ENCODE measurements at places on chromosomes 3 and 15.

- no peak for DNase-seq
Measured at GRCh38 chr15:78194568-78194925, 39.8 kb downstream of the ACSBG1 start.

GRCh38 chr3:45832699-45833098, 9.2 kb downstream of the LZTFL1 start:
- no peak for DNase-seq

DNA sequence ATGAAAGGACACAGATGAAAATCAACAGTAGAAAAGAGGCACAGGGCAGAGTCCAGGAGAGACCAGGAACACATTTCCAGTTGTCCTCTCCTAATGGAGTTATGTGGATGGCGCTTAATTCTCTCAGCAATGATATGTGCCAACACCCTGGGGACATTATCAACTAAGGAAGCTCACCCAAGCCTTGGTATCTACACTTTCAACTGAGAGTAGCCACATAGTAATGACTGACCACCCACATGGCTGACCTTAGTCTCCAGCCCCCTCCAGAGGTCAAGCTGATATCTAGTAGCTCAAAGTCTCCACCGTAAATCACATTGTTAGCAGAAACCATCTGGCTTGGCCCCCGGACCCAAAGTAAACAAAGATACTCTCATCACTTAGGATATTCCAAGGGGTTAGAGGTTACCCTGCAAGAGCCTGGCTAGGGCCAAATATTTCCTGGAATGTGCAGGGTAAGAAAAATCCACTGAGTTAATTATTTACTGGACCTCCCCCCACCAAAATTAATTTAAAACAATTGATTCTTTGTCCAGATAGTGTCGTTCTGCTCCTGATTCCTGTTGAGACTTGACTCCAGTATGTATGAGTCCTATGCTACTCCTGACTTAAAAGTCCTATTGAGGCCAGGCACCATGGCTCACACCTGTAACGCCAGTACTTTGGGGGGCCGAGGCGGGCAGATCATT, 24.8 kb downstream of the GABRR3 start:
- no peak for DNase-seq

- no peak for DNase-seq
Measured at GRCh38 chr15:39364721-39365120, 216.2 kb upstream of the THBS1 start.

GRCh38 chr15:65816441-65816840, 24.3 kb upstream of the DENND4A start:
- no peak for DNase-seq

DNA sequence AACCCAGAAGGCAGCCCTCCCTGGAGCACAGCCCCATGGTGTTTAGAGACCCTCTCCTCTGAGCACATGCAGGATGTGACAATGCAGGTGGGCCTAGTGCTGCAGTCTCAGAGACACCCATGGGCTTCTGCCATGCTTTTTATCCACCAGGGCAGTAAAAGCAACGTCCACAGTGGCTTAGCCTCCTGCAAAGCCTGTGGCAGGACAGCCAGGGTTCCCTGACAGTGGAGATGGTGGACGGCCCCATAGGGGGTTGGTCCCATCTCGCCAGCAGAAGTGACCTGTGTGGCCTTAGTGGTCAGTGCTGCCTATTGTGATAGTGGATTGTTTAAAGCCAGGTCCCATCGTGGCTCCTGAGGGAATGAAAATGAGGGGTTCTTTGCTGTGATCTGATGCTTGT, 46.6 kb downstream of the APBA2 start:
- DNase-seq: no peak

- no peak for DNase-seq
Measured at GRCh38 chr3:187072511-187072910, 66.8 kb downstream of the RPL39L start.

DNA sequence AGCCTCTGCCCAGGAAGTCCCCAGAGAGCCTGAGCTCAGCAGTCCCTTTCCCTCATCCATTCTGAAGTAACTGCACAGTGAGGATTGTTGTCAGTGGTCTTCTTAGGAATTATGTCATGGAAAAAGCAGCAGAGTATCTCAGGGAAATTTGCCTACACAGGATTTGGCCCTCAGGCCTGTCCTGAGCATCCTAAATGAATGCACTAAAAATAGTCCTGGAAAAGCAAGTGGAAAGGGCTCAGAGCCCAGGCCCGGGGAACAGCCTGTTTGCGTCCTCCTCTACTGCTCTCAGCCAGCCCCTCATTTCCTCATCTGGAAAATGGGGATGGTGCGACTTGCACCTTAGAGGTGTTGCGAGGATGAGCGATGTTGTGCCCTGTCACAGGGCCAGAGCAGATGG, 21.6 kb downstream of the LYSMD4 start:
- DNase-seq: no peak

GRCh38 chr3:158847452-158847821, 45.6 kb downstream of the MFSD1 start:
- DNase-seq: no peak

DNA sequence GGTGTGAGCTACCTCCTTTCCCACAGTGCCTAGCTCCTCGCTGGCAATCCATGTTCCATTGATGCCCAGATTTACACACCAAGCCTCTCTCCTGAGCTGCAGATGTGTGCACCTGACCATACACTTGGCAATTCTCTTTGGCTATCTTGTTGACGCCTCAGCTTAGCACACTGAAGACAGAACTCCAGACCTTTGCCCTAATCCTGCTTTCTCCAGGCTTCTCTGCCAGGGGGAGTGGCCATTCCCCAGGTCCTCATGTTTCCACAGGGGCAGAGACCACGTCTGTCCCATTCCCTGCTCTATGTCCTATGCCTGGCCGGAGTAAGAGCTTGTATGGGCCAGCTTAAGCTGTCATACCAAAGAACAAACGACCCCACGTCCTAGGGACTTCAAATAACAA, 30.2 kb upstream of the ALDH1L1 start:
- no peak for DNase-seq

DNA sequence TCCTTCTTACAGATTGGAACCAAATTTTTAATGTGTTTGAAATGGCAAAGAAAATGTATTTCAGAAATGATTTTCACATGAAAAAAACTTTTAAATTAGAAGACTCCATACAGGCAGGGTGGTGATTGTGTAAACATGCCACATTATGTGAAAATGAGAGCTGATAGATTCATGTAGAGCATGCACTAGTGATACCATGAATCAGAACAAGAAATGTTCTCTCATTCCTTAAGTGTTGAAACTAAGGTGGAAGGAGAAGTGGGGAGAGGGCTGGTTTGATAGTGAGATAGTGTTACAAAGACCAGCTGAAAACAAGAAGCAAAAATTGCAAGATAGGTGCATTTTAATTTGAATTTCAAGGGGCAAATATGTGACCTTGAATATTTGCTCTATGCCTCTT, 100.3 kb downstream of the CCNL1 start:
- DNase-seq: no peak

- DNase-seq: no peak
Measured at GRCh38 chr3:66989860-66990696, 8.0 kb upstream of the KBTBD8 start.

- no peak for DNase-seq
Measured at GRCh38 chr15:91849749-91850161, 3.8 kb upstream of the SLCO3A1 start.

GRCh38 chr3:167895178-167895577, 159.7 kb downstream of the SERPINI1 start:
- DNase-seq: no peak

DNA sequence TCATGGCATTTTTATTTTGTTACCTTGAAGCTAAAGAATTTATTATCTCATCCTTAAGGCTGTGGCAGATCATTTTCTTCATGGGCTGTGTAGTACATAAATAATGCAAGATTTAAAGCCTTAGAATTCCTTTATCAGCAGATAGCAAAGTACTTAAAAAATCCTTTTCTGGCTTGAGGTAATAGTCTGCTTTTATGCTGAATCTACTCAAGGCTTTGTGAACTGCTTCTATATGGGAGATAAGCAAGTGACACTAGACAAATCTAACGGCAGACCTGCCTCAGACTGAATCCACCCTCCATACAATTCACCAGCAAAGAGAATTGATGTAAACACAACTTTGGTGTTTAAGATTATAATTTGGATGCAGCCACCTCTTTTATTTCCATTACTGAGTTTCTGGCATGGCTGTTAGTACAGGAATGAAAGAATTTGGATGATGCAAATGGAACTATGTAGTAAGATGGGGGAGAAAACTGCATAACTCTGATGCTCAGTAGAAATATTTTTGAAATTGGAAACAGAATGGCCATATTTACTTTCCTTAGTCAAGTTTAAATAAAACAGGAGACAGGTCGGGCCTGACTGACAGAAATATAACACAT, 1121.5 kb downstream of the NAALADL2 start:
- no peak for DNase-seq

DNA sequence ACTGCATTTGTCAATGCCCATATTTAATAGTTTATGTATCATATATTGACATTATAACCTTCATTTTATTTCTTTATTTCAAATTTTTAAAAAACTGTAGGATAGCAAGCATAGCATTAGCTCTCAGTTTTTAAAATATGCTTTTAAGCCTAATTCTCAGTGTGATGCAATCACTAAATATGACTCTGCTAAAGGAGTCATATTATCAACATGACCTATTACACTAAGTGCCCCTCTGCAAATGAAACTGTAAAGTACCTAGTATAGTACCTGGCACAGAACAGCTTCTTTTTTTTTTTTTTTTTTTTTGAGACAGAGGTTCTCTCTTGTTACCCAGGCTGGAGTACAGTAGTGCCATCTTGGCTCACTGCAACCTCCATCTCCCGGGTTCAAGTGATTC, 179.4 kb upstream of the CGNL1 start:
- DNase-seq: no peak

DNA sequence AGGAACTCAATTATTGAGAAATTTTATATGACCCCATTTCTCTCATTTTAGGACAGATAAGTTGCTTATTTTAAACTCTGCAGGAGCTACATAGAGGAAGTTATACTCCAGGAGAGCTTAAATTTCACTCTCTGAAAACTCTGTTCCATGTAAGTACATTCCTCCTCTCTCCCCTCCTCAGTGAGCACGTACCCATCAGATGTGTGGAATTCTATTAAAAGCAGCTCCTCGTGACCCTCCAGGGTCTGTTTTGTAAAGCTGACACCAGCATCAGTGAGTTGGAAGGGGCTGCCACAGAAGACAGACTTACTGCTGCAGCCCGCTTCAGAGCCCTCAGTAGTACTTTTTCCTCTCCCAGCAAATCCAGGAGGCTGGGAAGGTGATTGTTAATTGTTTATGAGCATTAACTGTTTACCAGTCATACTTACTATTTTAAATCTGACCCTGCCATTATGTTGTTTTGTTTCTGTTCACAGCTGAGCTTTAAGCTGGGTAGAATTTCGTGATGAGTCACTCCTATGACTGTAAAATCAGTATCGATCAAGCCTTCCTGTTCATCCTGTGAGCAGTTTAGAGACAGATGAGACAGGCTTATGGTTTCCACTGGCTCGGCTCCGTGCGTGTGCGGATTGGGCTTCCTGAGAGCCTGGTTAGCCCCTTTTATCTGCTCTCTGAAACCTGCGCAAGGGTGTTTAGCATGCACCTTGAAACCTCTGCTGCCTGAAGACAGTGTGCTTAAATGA, 20.4 kb downstream of the IGF1R start:
- DNase-seq: no peak

- DNase-seq: no peak
Measured at GRCh38 chr15:63463793-63464192, 40.6 kb upstream of the USP3 start.

DNA sequence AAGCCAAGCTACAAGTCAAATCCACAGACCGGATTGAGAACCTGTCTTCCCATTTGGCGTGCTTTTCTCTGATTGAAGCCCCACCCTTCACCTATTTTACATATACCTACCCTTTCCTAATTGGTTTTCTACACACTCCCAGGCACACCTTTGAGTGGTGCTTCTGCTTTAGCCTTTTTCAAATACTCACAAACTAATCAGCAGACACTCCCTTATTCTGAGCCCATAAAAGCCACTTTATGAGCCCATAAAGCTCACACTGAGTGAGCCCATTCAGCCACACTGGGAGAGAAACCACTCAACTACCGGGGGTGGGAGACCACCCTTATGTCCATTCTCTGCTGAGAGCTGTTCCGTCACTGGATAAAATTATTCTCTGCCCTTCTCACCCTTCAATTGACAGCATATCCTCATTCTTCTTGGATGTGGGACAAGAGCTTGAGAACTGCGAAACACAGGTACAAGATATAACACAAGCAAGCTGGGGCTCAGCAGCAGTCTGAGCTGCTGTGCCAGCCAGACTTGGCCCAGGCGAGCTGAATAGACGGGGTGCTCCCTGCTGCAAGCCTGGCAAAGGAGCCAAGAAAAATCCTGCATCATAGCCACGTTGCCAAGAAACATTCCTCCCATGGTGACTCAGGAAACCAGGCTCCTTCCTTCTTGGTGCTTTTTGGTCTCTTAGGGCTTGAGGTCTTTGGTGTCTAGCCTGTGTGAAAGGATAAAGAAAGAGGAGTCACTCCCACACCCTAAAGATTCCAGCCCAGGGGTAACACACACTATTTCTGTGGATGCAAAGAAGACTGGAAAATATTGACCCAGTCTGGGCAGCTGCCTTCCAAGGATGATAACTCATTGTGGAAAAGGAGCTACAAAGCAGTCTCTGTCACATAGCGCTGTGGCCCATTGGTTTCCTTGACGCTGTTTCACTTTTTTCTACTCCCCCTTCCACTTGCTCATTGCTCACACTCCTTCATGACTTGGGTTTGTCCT, 609.7 kb downstream of the MCTP2 start:
- no peak for DNase-seq

DNA sequence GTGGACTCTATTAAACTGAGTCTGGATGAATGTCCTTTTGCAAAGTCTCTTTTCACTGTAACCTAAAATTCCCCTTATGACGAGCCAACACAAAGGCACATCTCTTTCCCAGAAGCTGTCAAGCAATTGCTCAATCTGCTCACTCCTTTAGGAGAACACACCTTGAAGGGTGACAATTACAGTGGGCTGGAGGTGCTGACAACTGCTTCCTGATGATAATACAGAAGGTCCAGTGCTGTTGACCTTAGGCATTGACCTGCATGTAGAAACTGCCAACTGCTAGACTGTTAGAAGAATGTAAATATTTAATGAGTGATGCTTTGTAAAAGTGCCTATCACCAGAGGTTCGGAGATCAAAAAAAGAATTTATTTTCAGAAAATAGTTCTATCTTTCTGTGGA, 757.7 kb downstream of the GRM7 start:
- DNase-seq: no peak

- DNase-seq: peak; percentile 57
Measured at GRCh38 chr3:32296251-32297204, 58.0 kb downstream of the CMTM8 start.

GRCh38 chr3:65020281-65021160, 332.7 kb upstream of the ADAMTS9 start:
- no peak for DNase-seq
